ENCODE measurements at places on chromosomes 16 and 17. TPM values are rescaled to one million over a fixed set of nuclear protein-coding genes. Genes with fewer than 3 reads are reported as not detected.
A peak's percentile ranks its signal among the peaks of the same experiment; 100 is the strongest.

The PERCC1 gene
- total RNA-seq: not detected

The ALDOC gene
- total RNA-seq: 18.2 TPM

- no peak overlapping the region for H3K4me3 ChIP-seq
- no peaks in the 10 kb centered on the region for H3K27me3 ChIP-seq
- H3K36me3 ChIP-seq: no peaks in the 10 kb centered on the region
- no peak overlapping the region for H3K27ac ChIP-seq
- no peaks in the 10 kb centered on the region for H3K4me1 ChIP-seq
- no peak for DNase-seq
Observed at GRCh38 chr16:20241321-20241720, 86.0 kb downstream of the GP2 start.

GRCh38 chr17:43846221-43846712, 709 bp upstream of the CD300LG start:
- DNase-seq: no peak
- no peaks in the 10 kb centered on the region for H3K27me3 ChIP-seq
- H3K4me3 ChIP-seq: no peak overlapping the region
- no peaks in the 10 kb centered on the region for H3K36me3 ChIP-seq
- H3K4me1 ChIP-seq: peaks cover 3% of the 10 kb centered on the region

GRCh38 chr16:65121870-65122723, at the start of gene CDH11:
Gene CDH11, minus strand, starts transcription at chr16:65122063. Its CDS starts 117,194 bp downstream, at chr16:65004869.
- no peak for DNase-seq
- peak within 1 kb of the TSS; percentile 17 for H3K4me3 ChIP-seq
- peak within 1 kb of the TSS; percentile 57 for H3K27ac ChIP-seq
- H3K4me1 ChIP-seq: no peaks in the 10 kb centered on the region

DNA sequence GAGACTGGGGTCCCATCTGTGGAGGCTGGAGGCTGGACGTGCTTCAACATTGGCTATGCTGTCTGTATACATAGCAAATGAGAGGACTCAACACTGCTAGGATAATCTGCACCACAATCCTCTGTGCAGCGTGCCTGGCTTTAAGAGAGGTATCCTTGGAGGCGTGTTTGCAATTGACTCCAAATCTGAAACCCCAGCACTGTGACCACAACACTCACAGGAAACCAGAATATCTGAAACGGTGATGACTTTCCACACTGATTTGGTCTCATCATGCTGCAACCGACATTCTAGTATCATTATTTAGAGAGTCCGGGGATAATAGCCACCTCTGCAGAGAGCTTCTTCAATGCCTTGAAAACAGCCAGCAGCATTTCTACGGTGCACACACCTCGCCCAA, 35.1 kb downstream of the TLE7 start:
- no peak overlapping the region for H3K27ac ChIP-seq
- no peaks in the 10 kb centered on the region for H3K36me3 ChIP-seq
- H3K4me1 ChIP-seq: no peaks in the 10 kb centered on the region
- H3K4me3 ChIP-seq: no peak overlapping the region
- no peak for DNase-seq
- H3K27me3 ChIP-seq: no peaks in the 10 kb centered on the region

The KRT27 gene
- 0.14 TPM for total RNA-seq

GRCh38 chr16:28596840-28597691, at the start of gene SULT1A2:
Gene SULT1A2, minus strand, starts transcription at chr16:28597050. Its CDS starts 1,120 bp downstream, at chr16:28595930.
- no peak within 1 kb of the TSS for H3K4me3 ChIP-seq
- no peak within 1 kb of the TSS for H3K27ac ChIP-seq
- H3K27me3 ChIP-seq: no peaks in the 10 kb centered on the region
- no peaks in the 10 kb centered on the region for H3K36me3 ChIP-seq

The TMC6 gene
- 83.7 TPM for total RNA-seq

DNA sequence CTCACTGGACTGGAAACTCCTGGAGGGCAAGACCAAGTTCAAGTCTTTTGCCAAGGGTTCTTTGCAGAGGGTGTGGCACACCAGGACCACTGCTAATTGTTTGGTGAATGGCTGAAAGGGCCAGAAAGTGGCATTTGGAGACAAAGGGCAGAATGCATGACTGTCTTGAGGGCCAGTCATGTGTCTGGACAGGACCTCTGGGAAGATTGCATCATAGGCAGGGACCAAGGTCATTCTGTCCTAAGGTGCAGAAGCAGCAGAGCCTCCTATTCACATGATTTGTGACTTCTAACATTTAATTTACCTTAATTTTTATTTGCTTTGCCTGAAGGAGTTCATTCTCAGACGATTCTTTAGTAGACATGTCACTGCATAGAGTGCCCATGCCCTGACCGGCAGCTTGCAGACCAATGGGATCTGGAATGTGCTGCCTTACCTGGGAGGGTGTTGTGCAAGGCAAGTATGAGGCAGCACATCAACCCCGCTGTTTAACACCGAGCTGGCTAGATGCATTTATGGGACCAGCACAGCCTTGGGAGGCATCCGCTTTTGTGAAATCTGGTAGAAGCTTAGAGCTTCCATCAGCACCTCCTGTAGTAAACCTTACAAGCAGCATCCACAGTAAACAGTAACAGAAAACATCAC, 62.3 kb upstream of the MAF start:
- H3K4me3 ChIP-seq: no peak overlapping the region
- H3K4me1 ChIP-seq: peaks cover 2% of the 10 kb centered on the region
- H3K27me3 ChIP-seq: no peaks in the 10 kb centered on the region
- H3K36me3 ChIP-seq: no peaks in the 10 kb centered on the region
- no peak overlapping the region for H3K27ac ChIP-seq

The GTF3C1 gene
- 40.8 TPM for total RNA-seq

DNA sequence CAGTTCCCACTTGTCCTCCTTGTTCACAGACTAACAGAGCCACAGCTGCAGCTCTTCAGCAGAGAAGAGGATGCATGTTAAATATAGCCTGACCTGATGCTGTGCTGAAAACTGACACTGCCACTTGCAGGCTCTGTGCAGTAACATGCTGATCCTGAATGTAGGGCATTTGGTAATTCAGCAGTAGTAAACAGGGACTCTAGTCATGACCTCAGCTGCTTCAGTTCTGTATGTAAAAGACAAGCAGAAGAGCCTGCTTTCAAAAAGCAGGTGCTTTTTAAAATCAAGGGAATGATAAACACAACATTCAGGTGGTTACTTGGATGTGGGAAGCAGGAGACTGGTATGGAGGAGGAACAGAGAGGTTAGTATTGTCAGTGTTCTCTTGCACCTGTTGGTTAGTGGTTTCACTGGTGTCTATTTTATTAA, 33.8 kb downstream of the ESRP2 start:
- peaks cover 39% of the 10 kb centered on the region for H3K36me3 ChIP-seq
- no peaks in the 10 kb centered on the region for H3K27me3 ChIP-seq

The CCL4L2 gene
- total RNA-seq: 11.8 TPM

DNA sequence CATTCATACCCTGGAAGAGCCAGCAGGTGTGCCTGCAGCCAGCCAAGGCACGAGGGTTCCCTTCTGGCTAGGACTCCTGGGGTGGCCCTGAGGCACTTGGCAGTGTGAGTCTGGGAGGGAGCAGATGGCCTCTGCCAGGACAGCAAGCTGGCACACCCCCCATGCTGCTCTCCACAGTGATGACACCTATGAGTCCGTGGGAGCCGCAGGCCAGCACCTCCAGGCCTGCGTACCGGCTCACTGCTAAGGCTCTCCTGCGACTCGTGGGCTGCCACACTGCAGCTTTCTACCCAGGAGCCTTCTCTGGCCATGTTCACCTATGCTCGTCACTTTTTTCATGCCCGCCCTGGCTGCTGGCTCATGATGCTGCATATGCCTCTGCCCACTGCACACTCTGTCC, 68.1 kb downstream of the NDEL1 start:
- no peak overlapping the region for H3K4me3 ChIP-seq
- no peaks in the 10 kb centered on the region for H3K27me3 ChIP-seq
- H3K36me3 ChIP-seq: peaks cover 3% of the 10 kb centered on the region
- H3K4me1 ChIP-seq: no peaks in the 10 kb centered on the region
- no peak overlapping the region for H3K27ac ChIP-seq

The CHAD gene
- total RNA-seq: 0.05 TPM

GRCh38 chr16:85564277-85565051, 48.7 kb upstream of the GSE1 start:
- no peak for DNase-seq
- no peaks in the 10 kb centered on the region for H3K27me3 ChIP-seq
- H3K4me3 ChIP-seq: no peak overlapping the region
- H3K36me3 ChIP-seq: peaks cover 31% of the 10 kb centered on the region
- H3K27ac ChIP-seq: no peak overlapping the region
- peaks cover 92% of the 10 kb centered on the region for H3K4me1 ChIP-seq

GRCh38 chr17:46894476-46895151, 28.3 kb upstream of the GOSR2 start:
- no peak for DNase-seq
- no peak overlapping the region for H3K27ac ChIP-seq
- H3K36me3 ChIP-seq: no peaks in the 10 kb centered on the region
- no peak overlapping the region for H3K4me3 ChIP-seq

The OTOP3 gene
- total RNA-seq: under 0.01 TPM

DNA sequence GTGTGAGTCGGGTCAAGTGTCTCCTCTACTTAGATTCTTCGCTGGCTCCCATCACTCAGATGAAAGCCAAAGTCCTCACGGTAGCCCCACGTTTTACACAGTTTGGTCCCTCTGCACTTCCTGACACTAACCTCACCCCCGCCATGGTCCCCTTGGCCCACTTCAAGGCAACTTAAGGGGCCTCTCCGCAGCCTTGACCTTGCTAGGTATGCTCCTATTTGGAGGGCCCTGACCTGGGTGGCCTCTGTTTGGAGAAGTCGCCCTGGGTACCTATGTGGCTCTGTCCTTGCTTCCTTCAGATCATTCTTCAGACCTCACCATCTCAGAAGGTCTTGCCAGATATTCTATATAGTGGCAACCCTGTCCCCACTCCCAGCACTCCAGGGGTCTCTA, 110.2 kb downstream of the SOCS1 start:
- H3K4me3 ChIP-seq: no peak overlapping the region
- H3K27me3 ChIP-seq: no peaks in the 10 kb centered on the region
- no peak for DNase-seq
- H3K27ac ChIP-seq: no peak overlapping the region
- peaks cover 17% of the 10 kb centered on the region for H3K4me1 ChIP-seq

GRCh38 chr16:84794626-84795025, 25.2 kb upstream of the CRISPLD2 start:
- no peaks in the 10 kb centered on the region for H3K27me3 ChIP-seq
- H3K4me1 ChIP-seq: no peaks in the 10 kb centered on the region
- no peak overlapping the region for H3K27ac ChIP-seq
- no peaks in the 10 kb centered on the region for H3K36me3 ChIP-seq

The ST6GALNAC2 gene
- 0.76 TPM for total RNA-seq

DNA sequence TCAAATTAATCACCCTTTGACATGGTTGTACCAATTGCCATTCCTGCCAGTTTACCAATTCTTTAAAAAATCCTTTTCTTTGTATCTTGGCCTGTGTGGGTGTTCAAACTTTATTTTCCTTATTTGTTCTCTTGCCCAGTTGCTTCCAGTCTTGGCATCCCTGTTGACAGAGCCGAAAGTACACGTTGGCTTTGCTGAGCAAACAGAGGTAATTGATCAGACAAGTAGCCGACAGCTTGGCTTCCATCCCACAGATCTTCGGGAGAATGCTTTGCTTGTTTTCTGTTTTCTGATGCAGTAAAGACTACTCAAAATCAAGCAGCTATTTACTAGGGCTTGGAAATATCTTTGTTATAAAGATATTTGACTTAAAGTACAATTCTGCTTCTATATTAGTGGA, 506.8 kb upstream of the SALL1 start:
- no peaks in the 10 kb centered on the region for H3K36me3 ChIP-seq
- no peak overlapping the region for H3K27ac ChIP-seq
- H3K27me3 ChIP-seq: no peaks in the 10 kb centered on the region
- no peaks in the 10 kb centered on the region for H3K4me1 ChIP-seq
- no peak for DNase-seq
- H3K4me3 ChIP-seq: no peak overlapping the region

The CEP20 gene
- 32.1 TPM for total RNA-seq

The SPIRE2 gene
- 1.6 TPM for total RNA-seq

DNA sequence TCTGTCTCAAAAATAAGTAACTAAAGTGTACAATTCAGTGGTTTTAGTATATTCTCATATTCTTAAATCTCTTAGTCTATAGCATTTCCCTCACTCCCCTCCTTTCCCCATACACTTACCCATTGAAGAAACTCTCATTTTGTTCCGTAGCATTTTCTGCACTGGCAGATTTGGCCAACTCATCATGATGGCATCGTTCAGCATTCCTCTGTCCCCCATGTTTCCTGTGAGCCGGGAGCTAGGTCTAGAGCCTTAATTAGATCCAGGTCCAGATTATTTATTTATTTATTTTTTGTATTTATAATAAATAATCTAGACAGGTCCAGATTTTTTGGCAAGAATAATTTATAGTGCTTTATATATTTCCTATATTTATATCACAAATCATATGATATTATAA, 31.0 kb downstream of the HEATR3 start:
- H3K36me3 ChIP-seq: peaks cover 17% of the 10 kb centered on the region
- H3K27me3 ChIP-seq: no peaks in the 10 kb centered on the region
- H3K4me3 ChIP-seq: no peak overlapping the region
- H3K4me1 ChIP-seq: no peaks in the 10 kb centered on the region
- no peak overlapping the region for H3K27ac ChIP-seq

- H3K36me3 ChIP-seq: no peaks in the 10 kb centered on the region
- H3K4me3 ChIP-seq: no peak overlapping the region
- H3K27me3 ChIP-seq: no peaks in the 10 kb centered on the region
- no peak for DNase-seq
Observed at GRCh38 chr16:53829186-53829747, 125.3 kb downstream of the FTO start.

The TBX21 gene
- total RNA-seq: 1.6 TPM

All from thymus (tissue), 14 donors.